ENCODE measurements at places on chromosomes 1 and 21.

DNA sequence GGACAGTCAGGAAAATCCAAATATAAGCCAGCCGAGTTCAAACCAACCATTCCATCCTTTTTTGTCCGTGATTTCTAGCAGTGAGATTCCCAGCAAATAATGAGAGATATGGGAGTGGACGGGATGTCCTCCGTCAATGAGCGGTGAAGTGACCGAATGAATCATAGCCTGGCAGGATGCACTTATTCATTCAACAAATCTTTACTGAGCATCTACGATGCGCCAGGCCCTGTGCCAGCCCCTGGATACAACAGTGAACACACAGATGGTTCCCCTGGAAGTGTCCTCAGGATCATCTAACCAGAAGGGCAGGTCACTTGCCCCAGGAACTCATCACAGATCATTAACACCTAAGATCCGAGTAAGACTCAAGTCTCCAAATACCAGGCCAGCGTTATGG is 8.2 kb upstream of the PLEKHA6 start:
- DNase-seq = no peak

- no peak for DNase-seq
Measured at GRCh38 chr21:46022551-46023525, 41.3 kb downstream of the COL6A1 start.

DNA sequence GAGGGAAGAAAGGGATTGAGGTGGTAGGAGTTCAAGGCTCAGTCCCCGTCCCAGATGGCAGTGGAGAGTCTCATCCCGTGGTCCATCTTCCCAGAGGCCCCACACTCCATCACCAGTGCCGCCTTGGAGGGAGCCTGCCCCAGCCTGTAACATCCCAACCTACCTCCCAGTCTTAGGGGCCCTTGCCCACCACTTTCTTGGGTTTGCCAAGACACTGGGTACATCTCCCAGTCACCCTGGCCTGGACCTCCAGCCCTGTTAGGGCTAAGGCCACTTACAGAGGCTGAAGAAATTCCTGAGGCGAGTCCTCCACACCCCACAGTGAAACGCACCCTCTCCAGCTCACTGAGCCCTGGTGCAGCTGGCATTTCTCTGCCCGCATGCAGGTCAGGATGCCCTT is 3.3 kb downstream of the TMEM200B start:
- DNase-seq = no peak

- DNase-seq = no peak
Measured at GRCh38 chr1:93516164-93516563, 68.2 kb downstream of the FNBP1L start.

DNA sequence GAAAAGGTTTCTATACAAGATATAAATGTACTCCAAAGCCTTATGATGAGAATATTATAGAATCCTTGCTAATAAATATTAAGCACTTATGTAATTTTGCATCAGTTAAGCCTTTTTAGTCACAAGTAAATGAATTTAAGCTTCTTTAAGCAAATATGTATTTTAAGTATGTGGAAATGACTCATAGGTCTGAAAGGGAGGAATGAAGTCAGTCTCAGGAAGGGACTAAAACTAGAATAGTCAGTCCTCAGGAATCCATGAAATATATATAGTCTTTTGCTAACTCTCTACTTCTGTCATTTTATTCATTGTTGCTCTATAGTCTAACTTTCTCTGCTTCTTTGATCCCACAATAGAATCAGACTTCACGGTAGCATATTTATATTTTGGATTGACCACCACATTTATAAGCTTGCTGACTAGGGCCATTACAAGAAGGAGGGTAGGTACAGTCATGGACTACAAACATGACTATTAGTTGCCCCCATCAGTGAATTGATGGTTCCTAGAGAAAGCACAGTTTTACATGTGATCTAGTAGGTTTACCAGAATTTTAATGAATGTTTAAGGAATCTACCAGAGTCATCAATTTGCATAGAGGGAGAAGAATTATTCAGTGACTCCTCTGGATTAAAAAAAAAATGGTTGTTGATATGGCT is 20.2 kb upstream of the RABGGTB start:
- peak; percentile 89 for DNase-seq

DNA sequence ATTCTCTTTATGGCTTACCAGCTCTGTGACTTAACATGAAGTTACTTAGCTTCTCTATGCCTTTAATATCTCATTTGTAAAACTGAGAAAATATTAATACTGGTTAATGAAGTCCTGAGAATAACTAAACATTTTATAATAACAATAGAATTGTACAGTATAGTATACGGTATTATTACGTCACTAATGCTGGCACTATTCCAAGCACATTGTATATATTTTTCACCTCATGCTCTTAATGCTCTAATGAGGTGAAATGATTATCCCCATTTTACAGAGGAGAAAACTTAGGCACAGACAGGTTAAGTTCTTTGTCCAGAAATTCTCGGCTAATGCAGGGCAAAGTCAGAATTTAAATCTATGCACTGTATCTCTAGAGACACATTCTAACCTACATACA is 856 bp downstream of the OR6K3 start:
- no peak for DNase-seq

DNA sequence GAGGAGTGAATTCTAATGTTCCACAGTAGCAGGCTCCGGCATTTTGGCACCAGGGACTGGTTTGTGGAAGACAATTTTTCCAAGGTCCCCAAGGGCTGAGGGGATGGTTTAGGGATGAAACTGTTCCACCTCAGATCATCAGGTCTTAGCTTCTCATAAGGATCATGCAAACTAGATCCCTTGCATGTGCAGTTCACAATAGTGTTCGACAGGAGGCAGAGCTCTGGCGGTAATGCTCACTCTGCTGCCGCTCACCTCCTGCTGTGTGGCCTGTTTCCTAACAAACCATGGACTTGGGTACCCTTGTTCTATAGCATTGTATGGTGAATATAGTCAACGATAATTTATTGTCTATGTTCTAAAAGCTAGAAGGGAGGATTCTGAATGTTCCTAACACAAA is 16.6 kb downstream of the CRNN start:
- DNase-seq = no peak

DNA sequence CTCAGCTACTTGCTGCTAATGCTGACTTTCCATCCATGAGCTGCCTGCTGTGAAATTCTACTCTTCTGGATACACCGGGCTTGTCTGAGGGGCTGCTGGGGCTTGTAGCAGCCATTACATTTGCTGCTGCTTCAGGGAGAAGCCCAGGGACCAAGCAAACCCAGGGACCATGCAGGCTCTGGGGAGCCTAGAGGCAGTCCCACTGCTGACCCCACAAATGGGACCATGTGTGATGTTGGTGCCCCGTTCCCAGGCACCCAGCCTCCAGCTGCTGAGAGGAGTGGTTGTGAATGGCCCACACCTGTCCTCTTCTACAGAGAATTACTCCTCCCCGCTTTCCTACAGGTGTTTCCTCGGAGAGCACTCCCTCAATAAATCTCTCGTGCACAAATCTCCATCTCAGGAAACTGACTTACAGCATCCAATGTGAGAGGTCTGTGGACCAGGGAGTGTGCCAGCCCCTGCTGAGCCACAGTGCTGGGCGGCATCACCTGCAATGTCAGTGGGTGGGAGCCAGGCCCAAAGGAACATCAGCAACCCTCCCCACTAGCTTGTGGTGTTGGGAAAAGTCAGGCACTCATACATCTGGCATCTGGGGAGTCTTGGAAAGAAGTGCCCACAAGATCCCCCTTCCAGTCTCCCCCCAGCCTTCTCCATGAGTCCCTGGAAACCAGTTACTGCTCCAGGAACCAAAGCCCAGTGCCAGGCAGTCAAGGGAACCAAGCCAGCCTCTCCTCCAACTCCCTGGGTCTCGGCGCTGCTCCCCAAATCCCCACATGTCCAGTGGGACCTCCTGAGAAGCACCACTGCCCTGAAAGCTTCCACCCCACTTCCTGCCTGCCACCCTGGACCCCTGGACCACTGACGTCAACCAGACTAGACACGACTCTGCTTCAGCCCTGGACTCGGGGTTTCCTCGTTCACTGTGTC is 65.1 kb downstream of the TCP10L start:
- no peak for DNase-seq

GRCh38 chr1:219459351-219460080 is 153.4 kb downstream of the ZC3H11B start:
- peak; percentile 55 for DNase-seq

DNA sequence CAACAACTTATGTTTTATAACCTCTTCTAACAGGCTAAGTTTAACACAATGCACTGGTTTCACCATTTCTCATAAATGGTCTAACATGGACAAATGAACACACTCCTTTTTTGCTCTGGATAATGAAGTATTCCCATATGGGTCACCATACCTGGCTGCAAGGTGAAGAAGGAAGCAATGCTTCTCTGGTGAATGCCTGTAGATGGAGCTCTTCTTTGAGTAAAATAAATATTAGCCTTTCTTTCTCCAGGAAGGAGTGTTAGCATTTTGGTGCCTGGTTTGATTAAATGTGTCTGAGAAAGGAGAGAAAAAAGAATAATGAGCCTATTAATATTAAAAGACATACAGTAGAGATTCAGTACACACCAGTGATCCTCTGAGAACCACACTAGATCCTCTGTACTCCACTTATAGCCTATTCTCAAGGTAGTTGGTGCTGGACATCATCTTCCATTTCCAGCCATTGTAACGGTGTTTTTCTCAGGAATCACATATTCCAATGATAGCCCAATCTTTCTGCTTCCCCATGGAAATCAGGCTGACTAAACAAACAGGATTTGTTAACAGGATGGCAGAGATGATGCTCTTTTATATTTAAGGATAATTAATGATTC is 17.6 kb downstream of the MTFR1L start:
- DNase-seq = no peak

DNA sequence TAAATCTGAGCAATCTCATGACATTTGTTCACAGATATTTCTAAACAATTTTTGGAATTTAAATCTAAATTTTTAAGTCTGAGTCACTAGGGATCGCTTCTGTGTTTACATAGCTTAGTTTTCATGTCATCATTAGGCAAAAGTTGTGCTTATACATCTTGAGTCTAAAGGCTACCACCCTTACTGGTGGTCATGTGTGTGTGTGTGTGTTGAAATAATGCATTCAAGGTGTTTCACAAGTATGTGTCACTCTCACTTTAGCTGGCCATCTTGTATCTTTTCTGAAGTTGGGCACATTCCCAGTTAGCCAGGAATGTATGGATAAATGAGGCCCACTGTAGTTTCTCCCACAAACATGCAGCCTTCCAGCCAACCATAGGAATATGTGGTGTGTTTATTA is 1162.5 kb upstream of the PRMT6 start:
- peak; percentile 43 for DNase-seq

DNA sequence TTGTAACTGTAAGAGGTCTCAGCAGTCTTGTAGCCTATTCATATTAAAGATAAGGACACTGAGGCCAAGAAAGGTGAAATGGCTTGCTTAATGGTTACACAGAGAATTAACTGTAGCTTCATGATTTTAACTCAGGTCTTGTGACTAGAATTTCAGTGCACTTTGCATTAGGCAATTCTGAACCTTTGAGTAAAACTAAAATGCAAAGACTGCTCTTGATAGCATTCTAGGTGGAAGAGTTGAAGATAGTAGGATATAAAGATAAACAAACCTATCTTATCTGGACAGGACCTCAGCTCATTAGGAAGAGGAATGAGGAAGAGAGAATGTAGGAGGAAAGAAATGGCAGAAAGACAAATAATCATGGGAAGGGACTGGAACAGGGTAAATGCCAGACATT is 68.6 kb upstream of the RGL1 start:
- no peak for DNase-seq

- no peak for DNase-seq
Measured at GRCh38 chr1:50610563-50610962, 187.3 kb upstream of the DMRTA2 start.

DNA sequence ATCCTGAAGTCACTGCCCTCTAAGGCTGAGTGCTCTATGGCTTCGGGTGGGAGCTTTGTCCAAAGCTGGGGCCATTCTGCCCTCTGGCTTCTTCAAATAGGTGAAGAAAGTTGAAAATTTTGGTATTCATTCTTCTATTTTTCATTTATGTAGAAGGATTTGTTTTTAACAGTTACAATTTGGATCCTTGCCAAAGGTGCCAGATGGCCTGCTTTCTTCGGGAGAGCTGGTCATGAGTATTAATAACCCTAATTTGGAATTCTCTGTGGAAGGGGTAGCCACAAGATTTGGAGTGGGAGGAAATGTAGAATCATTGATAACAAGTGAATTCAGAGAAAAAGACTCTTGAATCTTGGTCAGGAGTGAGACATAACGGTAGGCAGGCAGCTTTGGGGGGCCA is 370.4 kb upstream of the ST6GALNAC5 start:
- DNase-seq = no peak

- DNase-seq = no peak
Measured at GRCh38 chr1:13604176-13604575, 20.5 kb downstream of the PDPN start.

DNA sequence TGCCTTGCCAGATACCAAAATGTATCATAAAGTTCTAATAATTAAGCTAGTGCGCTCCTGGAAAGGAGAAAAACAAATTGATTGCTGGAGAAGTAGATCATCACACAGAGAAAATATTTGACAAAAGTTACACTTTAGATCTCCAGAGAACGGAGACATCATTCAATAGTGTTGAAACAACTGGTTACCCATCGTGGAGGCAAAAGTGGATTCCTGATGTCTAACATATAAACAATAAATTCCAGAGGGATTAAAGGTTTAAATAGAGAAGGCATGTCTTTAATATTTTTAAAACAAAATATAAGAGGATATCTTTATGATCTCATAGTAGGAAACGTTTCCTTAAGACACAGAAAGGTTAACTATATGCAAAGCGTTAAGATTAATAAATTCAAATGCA is 41.0 kb downstream of the NRIP1 start:
- DNase-seq = peak; percentile 78

- no peak for DNase-seq
Measured at GRCh38 chr1:86981482-86982213, 67.2 kb downstream of the HS2ST1 start.

DNA sequence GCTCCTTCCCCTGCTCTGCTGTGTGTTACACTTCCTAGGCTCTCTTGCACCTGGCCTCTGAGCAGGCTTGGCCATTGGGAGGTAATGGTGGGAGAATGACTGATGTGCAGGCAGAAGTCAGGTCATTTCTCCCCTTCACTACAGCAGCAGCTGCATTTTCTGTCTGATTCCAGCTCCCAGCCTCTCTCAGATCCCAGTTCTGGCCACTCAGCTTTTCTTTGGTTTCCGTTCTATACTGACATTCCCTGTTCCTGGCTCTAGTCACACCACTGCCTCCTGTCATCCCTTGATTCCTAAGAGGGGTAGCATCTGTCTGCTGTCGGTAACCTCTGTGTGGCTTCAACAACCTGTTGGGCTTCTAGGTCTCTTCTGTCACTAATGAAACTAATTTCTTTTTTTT is 127.7 kb upstream of the HOOK1 start:
- DNase-seq = no peak

GRCh38 chr1:201542309-201543035 is 3.5 kb downstream of the NAV1 start:
- peak; percentile 88 for DNase-seq

DNA sequence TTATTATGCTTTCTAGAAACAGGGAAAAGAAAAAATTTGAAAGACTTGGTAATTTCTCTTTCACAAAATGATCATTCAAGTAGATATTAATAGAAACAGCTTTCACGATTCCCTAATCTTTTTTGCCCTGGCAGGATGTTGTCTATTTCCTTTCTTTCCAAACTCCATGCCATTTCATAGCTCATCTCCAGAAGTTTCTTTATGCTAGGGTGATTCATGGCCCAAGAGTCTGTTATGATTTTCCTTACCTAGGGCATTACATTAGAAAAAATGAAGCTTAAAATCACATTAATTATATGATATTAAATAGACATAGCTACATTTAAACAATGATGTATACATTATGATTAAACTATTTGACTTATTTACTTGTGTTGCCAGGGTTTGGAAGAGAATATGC is 762.1 kb downstream of the LTN1 start:
- DNase-seq = peak; percentile 62

- peak; percentile 56 for DNase-seq
Measured at GRCh38 chr1:58922302-58923089, 138.6 kb upstream of the JUN start.
